Sigmoid colon (tissue), 7 donors: ENCODE measurements at places on chromosomes 7 and 10. TPM values are rescaled to one million over a fixed set of nuclear protein-coding genes. Genes with fewer than 3 reads are reported as not detected.
A peak's percentile ranks its signal among the peaks of the same experiment; 100 is the strongest.

SOSTDC1 gene
- total RNA-seq: 0.36 TPM

DNA sequence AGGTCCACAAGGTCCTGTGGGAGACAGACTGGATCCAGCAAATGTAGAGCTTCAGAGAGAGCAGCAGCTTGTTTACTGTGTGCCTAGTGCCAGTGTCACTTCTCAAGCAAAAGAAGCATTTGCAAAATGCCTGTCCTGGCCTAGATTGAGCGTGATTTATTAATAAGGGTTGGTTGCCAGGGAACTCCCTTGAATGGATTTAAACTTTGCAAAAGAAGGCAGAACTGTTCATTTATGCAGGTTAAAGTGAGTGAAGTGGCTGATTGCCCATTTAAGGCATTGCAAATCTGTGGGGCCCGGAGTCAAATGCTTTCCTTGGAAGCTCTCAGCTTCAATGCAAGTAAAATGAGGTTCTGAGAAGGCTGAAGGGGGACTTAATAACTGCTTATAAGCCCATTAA lies 71.3 kb downstream of the CDHR3 start:
- no peaks in the 10 kb centered on the region for H3K27me3 ChIP-seq
- no peak overlapping the region for H3K27ac ChIP-seq
- H3K4me3 ChIP-seq: no peak overlapping the region
- H3K36me3 ChIP-seq: no peaks in the 10 kb centered on the region

GRCh38 chr10:50347394-50347802 lies 96.1 kb upstream of the ASAH2 start:
- no peaks in the 10 kb centered on the region for H3K36me3 ChIP-seq
- no peak for DNase-seq
- H3K27ac ChIP-seq: no peak overlapping the region
- H3K4me3 ChIP-seq: no peak overlapping the region

GRCh38 chr7:33130184-33130583 lies 820 bp downstream of the BBS9 start:
- DNase-seq: no peak
- no peaks in the 10 kb centered on the region for H3K36me3 ChIP-seq
- H3K27ac ChIP-seq: no peak overlapping the region
- no peaks in the 10 kb centered on the region for H3K4me1 ChIP-seq

DNA sequence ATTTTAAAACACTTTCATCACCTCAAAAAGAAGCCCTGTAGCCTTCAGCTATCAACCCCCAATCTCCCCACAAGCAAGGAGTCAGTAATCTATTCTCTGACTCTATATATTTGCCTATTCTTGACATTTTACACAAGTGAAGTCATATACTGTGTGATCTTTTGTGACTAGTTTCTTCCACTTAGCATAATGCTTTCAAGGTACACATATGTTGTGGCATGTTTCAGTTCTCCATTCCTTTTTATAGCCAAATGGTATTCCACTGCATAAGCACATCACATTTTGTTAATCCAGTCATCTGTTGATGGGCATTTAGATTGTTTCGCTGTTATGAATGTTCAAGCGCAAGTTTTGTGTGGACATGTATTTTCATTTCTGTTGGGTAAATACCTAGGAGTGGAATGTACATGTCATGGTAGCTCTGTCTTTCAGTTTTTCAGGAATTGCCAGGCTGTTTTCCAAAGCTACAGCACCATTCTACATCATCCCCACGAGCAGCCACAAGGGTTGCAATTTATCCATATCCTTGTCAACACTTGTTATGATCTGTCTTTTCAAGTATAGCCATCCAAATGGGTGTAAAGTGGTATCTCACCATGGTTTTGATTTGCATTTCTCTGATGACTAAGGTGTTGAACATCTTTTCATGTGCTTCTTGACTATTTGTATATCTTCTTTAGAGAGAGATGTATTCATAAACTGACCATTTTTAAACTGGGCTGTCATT lies 405.6 kb downstream of the KCNMA1 start:
- H3K27ac ChIP-seq: no peak overlapping the region
- H3K4me1 ChIP-seq: peaks cover 29% of the 10 kb centered on the region
- no peak overlapping the region for H3K4me3 ChIP-seq
- H3K27me3 ChIP-seq: no peaks in the 10 kb centered on the region

- H3K27ac ChIP-seq: no peak overlapping the region
- no peak overlapping the region for H3K4me3 ChIP-seq
- H3K4me1 ChIP-seq: peaks cover 42% of the 10 kb centered on the region
- H3K36me3 ChIP-seq: no peaks in the 10 kb centered on the region
Measured at GRCh38 chr7:84138411-84138810, 56.2 kb downstream of the SEMA3A start.

DNA sequence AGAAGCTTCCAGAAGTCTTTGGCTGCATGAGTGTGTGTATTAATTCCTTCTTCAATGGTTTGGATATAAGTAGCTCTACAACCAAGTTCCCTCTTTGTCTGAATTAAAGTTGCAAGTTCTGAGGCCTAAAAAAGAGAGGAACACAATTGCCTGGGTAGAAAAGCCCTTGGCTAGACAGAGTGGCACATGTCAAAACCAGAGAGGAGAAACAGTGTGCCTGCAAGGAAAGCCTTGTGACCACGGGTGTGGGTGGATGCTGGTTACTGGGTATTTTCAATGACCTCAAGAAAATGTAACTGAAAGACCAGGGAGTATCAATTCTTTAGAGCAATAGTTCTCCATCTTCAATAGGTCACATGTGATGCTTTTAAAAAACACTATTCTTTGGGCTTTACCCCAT lies 148.3 kb downstream of the SVIL start:
- peaks cover 98% of the 10 kb centered on the region for H3K4me1 ChIP-seq
- peaks cover 60% of the 10 kb centered on the region for H3K36me3 ChIP-seq
- no peak for DNase-seq
- no peaks in the 10 kb centered on the region for H3K27me3 ChIP-seq

GRCh38 chr10:79084972-79085597 lies 16.3 kb downstream of the ZMIZ1 start:
- H3K4me3 ChIP-seq: no peak overlapping the region
- H3K36me3 ChIP-seq: no peaks in the 10 kb centered on the region
- DNase-seq: no peak
- H3K27me3 ChIP-seq: no peaks in the 10 kb centered on the region
- peak overlapping the region; percentile 75 for H3K27ac ChIP-seq

PRPS1L1 gene
- total RNA-seq: not detected
